Activated T-helper 17 cell treated with anti-CD3 and anti-CD28 coated beads, Interleukin-2, amount 50 U/mL, for 72 hours (primary cell): ENCODE measurements at places on chromosomes 11 and 22. TPM values are rescaled to one million over a fixed set of nuclear protein-coding genes. Genes with fewer than 3 reads are reported as not detected.

The PHETA2 gene
- 2.5 TPM for total RNA-seq

The CDON gene
- total RNA-seq: 2.6 TPM

The INS gene
- not detected for total RNA-seq

The KCNC1 gene
- not detected for total RNA-seq

The RAG1 gene
- total RNA-seq: 0.13 TPM

The ELFN2 gene
- 2.2 TPM for total RNA-seq

The FOXRED1 gene
- total RNA-seq: 47.1 TPM

DNA sequence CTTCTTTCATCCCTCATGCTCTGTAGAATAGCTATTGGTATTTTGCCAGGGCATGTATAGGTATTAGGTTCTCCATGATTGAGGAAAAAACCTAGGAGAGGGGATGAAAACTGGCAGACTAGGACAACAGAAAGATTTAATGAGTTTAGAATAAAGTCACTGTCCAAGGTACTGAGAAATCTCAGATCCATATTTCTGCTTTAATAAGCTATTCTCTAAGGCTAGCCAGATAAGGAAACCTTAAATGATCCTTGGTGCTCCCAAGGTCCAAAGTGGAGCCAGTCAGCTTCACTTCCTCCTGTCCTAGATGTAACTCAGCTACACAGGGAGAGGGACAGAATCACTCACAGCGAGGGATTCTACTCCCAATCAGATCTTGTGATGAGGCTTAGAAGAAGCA lies 13.7 kb upstream of the CSNK2A3 start:
- ATAC-seq: no peak

DNA sequence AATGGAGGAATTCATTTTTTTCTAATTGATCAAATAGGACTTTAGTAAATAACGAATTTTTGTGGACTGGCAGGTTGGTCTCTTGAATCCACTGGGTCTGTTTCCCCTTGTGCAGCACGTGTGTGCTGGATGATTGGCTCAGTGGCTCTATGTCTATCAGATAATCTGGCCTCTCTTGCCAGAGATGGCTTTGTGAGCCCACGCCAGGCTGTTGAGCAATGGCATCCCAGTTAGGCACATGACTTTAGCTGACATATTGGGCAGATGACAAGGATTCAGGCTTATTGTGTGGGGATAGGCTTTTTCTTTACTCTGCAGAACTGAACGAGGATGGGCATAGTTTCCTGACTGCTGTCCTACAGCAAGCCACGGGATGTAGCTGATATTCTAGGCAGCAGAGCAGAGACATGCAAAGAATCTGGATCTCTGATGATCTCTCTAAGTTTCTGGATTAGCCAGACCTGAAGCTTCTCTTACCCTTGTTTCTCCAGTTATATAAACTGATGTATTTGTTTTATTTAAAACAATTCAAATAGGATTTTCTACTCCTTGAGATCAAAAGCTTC lies 144.9 kb downstream of the ARHGAP42 start:
- ATAC-seq: no peak

GRCh38 chr22:41856469-41856868 lies 23.6 kb downstream of the SREBF2 start:
- ATAC-seq: no peak

DNA sequence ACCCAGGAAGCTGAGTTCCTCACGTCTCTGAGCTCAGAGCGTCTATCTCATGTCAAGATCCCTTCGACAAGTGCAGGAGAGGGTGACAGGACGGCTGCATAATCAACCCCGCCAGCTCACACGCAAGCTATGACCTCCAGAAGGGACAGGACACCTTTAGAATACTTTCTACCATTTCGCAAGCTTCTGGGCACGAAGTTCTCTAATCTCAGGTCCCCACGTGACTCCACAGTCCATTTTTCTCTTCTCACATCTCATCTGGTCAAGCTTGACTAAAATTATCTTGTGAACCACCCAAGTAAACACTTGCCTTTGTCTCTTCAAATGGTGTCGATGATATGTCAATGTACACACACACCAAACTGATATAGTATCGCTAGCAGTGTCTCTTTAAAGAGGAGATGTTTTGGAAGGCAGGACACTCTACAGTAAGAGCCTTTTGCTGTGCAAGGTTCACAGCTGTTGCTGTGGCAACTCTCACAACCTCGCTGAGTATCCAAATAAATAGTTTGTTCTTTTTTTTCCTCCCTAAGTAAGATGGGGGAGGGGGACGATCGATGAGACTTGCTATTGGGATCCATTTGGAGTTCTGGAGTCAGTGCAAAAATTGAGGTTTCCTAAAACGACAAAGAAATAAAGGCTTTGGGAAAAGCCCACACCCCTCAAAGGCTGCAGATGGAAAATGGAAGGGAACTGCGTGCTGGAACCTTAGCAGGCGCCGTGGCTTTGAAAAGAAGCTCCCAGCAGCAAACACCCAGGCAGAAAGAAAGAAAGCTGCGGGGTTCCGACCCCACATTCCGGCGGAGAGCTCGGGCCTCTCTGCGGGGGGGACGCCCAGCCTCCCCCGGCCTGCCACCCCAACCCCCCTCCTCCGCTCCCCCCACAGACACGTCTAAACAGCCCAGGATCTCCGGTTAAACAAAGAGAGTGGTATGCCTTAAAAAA lies 215.4 kb upstream of the UBASH3B start:
- ATAC-seq: no peak

GRCh38 chr11:3109434-3109833 lies 52.2 kb upstream of the CARS1 start:
- ATAC-seq: no peak

DNA sequence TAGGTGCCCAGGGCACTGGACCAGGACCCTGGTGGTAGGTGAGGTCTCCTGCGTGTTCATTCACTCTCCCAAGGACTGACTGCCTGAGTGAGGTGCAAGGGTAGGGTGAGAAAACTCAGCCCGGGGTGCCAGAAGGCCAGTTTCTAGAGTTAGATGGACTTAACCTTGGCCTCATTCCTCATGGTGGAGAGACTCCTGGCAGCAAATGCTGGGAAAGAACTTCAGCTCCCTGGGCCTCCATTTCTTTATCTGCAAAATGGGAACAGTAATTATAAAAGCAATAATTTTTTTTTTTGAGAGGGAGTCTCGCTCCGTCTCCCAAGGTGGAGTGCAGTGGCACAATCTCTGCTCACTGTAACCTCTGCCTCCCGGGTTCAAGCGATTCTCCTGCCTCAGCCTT lies 47.7 kb downstream of the TRIOBP start:
- ATAC-seq: no peak

DNA sequence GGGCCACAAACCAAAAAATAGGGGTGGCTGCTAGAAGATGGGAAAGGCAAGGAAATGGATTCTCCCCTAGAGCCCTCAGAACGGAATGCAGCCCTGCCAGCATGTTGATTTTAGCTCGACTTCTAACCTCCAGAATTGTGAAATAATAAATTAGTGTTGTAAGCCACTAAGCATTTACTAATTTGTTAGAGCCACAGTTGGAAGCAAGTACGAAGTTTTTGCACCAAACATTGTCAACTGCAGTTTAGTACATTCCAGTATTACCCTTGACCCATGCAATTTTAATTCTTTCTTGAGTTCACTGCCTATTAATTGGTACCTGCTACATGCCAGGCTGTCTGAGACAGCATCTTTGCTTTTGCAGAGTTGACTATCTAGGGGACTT lies 32.2 kb downstream of the PARVA start:
- ATAC-seq: no peak

DNA sequence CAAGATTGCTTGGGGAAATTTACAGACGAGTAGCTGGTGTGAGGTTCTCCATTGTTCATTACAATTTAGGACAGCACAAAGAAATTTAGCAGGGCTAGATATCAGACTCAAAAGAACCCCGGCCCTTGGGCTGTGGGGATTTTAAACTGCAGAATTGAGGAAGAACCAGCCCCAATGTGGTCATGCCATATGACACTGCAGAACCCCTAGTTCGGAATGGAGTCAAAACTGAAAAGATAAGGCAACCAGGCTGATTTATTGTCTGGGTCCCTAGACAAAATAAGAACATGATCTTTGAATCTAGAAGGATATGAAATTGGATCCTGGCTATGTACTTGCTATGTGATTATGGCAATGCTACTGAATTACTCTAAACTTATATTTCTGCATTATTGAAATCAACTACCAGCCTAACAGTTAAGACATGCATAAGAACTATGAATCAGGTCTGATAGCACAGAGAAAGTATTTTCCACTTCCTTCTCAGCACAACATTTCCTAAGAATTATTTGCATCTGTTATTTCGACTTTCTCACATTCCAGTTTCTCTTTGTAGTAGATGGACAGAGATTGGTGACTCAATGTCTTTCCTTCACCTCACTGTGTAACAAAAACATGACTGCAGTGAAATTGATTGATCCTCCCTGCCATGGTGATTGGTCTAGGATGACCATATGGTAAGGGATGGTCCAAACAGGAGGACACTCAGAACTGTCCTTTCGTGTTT lies 13.2 kb downstream of the MMP3 start:
- ATAC-seq: no peak

GRCh38 chr11:102111787-102112508 lies 1.7 kb downstream of the YAP1 start:
- peak; percentile 80 for ATAC-seq

DNA sequence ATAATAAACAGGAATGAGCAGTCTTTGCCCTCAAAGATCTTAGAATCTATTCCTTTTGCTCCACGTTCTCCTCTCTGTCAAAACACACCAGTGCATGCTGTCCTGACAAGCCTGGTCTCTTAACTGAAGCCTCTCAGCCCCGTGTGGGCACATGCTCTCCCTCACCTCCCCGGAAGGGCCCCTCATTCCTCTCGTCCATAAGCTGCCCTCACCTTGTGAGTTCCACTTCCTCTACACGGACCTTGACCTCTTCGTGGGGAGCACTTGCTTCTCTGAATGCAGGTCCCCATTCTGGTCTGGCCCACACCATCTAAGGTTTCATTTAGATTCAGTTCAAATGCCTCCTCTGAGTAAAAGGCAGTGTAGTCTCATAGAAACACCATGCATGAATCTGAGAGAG lies 412.3 kb upstream of the SYN3 start:
- no peak for ATAC-seq

GRCh38 chr22:46797355-46797754 lies 34.9 kb downstream of the TBC1D22A start:
- ATAC-seq: no peak

DNA sequence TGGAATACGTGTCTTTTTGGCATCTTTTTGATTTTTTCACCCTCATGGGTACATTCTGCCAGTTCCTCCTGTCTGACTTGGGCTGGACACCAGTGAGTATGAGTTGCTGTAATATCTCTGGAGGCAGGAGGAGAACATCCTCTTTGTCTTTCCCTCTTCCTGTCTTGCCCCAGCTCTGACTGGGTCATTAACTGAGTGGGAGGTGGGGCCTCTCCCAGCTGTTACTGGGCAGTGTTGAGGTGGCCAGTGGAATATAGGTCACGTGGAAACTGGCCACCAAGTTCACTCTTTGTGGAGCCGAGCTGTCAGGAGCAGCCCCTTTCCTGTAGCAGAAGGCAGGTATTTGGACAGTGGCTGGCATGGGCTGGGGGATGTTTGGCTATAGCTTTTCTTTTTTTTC lies 2.2 kb downstream of the GLB1L2 start:
- ATAC-seq: no peak

DNA sequence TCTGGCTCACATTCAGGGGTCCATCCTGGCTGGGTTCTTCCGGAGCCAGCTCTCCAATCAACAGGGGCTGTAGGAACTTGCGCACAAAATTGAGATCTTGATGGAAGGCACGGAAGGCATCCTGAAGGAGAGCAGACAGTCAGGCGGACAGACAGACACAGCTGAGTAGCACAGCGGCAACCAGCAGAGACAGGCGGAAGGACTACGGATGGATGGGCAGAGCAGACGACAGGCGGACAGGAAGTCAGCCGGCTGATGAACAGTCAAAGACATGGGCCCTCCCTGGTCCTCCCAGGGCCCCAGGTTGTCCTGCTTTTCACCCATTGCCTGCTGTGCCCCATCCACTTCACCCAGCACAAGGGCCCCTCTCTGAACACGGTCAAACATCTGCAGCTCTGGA lies 11.3 kb downstream of the FADS3 start:
- ATAC-seq: no peak

GRCh38 chr11:118111744-118112035 lies 24.9 kb upstream of the SMIM35 start:
- ATAC-seq: no peak
